Cerebellar cortex (tissue), 1 donor: ENCODE measurements at places on chromosomes 7 and 10.

GRCh38 chr7:158165711-158166110 is 421.9 kb downstream of the PTPRN2 start:
- no peak for DNase-seq

GRCh38 chr7:157516311-157516710 is 179.5 kb downstream of the DNAJB6 start:
- DNase-seq, result no peak

GRCh38 chr10:124522933-124523871 is 61.6 kb downstream of the LHPP start:
- DNase-seq, result no peak

- no peak for DNase-seq
These were observed 14.9 kb upstream of the STOX1 start for GRCh38 chr10:68812420-68812819.

GRCh38 chr10:72802763-72803505 is 90.6 kb upstream of the OIT3 start:
- no peak for DNase-seq

GRCh38 chr10:74047871-74048270 is 50.0 kb downstream of the VCL start:
- DNase-seq, result no peak

- DNase-seq, result no peak
These were observed 33.6 kb upstream of the BICC1 start for GRCh38 chr10:58479045-58479444.

DNA sequence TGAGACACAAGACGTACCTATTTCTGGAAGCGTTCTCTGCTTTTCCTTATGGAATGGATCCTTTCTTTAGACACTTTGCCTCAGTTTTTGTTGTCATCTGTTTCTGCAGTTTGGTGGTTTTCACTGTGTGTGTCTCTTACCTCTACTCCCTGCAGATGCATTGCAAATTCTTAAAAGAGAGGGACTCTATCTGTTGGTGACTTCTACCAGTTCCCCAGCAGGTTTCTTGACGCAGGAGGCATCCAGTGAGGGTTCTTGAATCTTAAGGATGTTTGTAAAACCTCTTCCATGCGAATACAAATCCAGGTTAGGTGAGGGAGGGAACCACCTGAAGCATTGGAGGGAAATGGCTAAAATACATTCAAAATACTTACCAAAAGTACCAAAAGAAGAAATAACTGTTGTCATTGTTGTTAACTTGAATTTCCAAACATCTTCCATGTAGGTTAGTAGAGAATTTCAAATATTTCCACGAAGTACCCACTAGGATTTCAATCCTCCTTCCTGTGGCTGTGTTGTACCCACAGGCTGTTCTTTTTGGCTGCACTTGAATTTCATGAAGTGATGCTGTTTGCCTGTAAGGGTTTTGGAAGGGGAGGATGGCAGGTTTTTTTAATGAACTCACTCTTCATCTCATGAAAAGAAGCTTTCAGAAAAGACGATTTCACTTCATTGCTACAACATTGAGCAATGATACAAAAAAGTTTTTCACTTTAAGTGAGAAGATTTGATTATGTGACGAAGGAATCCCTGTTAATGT is 32.2 kb downstream of the PLXDC2 start:
- no peak for DNase-seq

GRCh38 chr10:12489357-12489756 is 140.0 kb downstream of the CAMK1D start:
- DNase-seq, result no peak

DNA sequence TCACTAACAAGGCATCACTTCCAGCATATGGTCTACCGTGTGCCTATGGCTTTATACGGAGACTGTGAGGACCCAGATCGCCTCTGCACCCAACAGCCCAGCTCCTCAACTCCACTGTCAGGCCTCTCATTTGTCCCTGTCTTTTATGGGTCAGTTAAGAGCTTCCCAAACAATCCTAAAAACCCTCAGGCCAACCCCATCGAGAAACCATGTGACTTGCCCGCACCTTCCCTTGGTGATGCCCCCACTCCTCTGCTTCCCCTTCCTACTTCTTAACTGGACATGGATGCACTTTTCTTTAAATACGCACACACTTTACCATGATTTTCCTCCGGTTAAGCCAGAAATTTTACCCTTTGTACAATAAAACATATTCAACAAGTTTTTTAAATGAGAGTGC is 46.8 kb downstream of the BAIAP2L1 start:
- DNase-seq, result no peak

DNA sequence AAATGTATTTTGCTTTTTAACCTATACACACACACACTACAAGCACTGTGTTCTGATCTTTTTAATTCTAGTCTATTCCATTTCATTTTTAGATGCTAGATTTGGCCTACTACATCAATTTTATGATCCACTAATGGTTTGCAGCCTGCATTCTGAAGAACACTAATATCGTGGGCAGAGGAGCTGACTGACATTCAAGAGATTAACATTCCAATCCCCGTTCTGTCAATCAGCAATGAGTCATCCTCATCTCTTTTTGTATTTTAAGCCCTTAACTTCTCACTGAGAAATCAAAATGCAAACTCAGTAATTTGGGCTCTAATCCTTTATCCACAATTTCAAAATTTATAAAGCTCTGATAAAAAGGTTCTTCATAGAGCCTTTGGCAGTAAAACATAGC is 47.1 kb upstream of the GAD2 start:
- DNase-seq, result no peak

GRCh38 chr7:139559364-139560105 is 36.0 kb downstream of the CLEC2L start:
- DNase-seq, result no peak

DNA sequence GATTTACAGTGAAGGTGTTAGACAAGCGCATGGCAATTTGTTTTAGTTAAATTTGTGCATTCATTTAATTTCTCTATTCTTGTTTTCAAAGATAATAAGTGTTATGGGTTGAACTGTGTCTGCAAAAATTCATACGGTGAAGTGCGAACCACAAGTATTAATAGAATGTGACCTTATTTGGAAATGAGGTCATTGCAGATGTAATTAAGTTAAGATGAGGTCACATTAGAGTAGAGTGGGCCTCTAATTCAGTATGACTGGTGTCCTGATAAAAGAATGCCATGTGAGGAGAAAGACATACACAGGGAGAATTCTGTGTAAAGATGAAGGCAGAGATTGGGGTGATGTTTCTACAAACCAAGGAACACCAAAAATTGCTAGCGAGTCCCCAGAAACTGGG is 158.8 kb upstream of the SEMA3E start:
- DNase-seq, result no peak

DNA sequence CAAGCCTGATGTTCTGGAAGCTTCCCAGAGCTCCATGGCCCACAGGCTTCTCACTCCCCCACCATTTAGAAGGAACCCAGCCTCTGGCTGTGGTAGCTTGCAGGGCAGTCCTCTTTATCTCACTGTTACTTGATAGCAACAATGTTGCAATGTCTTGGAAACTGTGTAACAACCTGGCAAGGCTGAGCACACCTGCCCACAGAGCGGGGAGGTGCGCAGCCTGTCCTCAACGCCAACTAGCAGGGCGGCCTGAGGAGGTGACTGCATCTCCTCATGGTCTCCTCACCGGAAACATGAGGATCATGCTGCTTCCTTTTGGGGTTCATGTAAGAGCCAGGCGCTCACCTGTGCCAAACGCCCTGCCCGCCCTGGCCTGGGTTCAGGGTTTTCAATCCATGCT is 43.7 kb upstream of the INSIG1 start:
- no peak for DNase-seq

GRCh38 chr7:112399501-112399900 is 50.8 kb upstream of the IFRD1 start:
- no peak for DNase-seq

DNA sequence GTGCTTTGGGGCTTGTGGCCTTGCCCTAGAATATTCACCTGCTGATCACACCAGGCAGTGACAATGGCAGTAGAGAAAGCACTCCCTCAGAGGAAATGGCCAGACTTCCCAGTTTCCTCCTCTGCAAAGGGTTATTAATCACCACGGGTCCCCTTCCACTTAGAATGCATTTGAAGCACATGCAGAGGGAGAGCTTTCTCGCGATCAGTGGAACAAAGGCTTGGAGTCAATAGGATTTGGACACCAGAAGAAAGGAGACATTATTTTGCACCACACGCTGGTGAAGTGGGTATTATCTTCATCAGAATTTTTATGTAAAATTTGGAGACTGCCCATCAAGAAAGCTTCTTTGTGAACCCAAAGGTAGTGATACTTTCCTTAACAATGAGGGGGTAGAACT is 35.4 kb upstream of the INHBA start:
- no peak for DNase-seq

DNA sequence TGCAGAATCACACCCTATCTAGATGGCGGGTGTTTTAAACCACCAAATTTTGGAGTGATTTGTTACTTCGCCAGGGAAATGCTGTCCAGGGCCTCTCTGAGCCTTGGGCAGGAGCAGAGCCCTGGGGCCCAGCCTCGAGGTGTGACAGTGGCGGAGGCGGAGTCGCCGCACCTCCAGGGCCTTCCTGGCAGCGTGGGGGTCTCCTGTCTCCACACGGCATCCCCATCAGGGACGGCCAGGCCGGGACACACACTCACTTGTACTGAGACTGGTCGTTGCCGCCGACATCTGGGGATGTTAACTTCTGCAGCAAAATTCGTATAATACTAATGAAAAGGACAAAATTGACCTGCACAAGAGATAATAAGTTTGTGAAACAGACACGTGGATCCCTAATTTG is 110.7 kb downstream of the VIPR2 start:
- no peak for DNase-seq
